ENCODE measurements at places on chromosomes 1 and 21.
A peak's percentile ranks its signal among the peaks of the same experiment; 100 is the strongest.

DNA sequence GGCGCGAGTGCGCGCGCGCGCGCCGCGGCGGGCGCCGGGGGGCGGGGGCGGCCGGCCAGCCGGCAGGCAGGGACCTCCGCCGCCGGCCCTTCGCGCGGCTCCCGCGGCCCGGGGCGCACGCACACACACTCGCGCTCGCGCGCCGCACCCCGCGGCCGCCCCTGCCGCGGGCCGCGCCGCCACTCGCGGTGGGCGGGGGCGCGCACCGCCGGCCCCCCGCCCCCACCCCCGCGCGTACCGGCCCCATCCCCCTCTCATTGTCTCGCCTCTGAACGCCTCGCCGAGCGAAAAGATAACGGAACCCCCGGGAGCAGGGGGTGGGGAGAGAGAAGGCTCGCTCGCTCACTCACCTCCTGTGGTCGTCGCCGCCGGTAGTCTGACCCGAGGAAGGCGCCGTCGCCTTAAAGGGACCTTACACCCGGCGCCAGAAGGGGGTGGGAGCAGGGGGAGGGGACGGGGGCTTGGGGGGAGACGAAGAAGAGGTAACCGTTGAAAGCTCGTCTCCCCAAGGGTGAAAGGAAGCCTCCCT lies 428 bp downstream of the POGZ start:
- DNase-seq, result peak; percentile 72

DNA sequence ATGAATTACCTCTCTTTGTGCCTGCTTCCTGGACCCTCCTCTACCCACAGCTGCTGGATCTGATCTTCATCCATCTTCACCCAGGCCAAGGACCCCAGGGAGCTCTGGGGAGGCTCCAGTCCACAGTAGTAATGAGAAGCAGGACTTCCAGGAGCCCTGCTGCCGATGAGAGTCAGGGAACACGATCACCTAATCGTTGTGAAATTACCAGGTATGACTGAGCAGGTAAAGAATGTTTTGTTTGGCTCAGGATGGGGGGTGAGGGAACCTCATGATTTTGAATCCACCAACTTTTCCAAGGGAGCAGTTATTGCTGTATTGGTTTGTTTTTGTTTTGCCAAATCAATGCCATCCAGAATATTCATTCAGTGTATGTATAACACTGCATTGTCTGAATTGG lies 454.0 kb downstream of the PLPP3 start:
- DNase-seq, result no peak

- DNase-seq, result no peak
Observed at GRCh38 chr1:44679468-44679867, 5.0 kb downstream of the ARMH1 start.

DNA sequence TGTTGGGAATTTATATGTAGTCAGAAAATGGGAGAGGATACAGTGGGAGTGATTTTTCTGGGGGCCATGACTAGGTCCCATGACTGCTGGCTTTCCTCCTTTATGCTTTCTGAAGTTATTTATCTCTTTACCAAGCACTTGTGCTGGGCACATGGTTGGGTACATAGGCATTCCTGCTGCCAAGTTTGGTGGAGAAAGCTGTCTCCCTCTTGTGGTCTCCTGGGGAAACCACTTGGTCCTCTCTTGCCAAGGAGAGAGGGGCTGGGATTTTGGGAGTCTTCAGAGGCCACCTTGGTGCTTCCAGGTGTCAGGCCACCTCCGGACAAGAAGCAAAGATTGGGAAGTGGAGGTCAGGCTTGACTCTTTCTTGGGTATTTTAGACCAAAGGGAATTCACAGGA lies 120.2 kb upstream of the KCNE2 start:
- peak; percentile 64 for DNase-seq

- DNase-seq, result no peak
Observed at GRCh38 chr1:9770298-9770697, 53.5 kb downstream of the CLSTN1 start.

GRCh38 chr1:204878621-204879234 lies 8.1 kb downstream of the NFASC start:
- no peak for DNase-seq

GRCh38 chr1:169207797-169208520 lies 101.5 kb downstream of the ATP1B1 start:
- DNase-seq, result no peak

DNA sequence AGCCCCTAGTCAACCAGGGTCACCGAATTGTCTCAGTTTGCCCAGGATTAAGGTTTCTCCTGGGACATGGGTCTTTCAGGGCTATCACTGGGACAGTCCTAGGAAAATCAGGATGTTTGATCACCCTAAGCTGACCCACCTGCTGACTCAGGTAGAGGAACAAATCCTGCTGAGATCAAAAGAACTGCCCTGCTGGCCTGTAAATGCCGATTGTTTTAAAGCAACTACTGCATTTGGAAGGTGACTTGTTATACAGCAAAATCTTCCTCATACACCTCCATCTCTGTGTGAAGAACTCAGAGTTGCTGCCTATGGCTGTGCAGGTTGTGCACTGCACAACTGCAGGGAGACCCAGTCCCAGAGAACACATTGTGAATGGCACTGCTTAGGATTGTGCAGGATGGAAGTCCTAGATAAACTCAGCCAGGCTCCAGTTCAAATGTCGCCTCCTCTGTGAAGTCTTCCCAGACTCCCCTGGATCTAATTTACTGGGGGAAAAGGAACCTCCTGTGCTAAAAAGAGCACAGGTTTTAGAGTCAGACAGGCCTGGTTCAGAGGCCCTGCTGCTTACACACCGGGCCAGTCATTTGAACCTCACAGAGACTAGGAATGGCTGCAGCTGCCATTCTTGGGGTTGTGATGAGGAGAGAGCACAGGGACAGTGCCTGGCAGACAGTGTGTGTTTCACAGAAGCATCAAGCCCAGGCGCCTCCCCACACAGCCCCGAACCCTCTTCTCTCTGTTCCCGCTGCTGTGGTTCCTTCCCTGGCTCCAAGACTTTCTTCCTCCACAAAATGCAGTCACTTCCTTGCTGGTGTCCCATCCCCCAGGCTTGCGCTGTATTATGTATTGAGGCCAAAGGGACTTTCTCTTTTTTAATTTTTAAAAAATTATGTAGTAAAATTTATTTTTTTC lies 23.2 kb upstream of the LRP8 start:
- DNase-seq, result no peak

DNA sequence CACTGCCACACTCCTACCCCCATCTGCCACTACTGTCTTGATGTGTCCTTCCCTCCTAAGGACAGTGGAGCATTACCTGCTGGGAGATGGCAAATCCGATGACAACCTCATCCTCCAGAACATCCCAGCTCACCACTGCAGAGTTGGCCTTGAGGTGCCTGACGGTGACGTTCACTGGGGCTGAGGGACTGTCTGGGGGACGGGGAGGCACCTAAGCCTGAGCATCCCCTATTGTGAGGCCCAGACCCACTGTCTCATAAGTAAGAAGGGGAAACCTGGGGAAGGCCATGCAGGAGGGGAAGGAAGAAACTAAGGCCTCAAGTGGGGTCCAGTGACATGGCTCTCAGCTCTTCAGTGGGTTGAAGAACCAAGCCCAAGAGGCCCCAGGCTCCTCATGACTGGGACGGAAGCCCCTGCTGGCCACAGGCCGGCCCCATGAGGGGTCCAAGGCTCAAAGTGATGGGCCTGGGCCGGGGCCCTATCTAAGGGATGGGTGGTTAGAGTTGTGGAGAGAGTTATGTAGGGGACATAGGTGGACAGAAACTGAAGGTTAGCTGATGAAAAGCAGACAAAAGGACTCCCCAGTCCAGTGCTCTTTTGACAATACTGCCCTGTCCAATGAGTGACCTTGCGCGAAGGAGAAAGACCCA lies 1.8 kb downstream of the FNDC5 start:
- no peak for DNase-seq
